ENCODE measurements at places on chromosomes 5 and 9.

- DNase-seq: no peak
Observed at GRCh38 chr5:32165-32564, 59.8 kb upstream of the PLEKHG4B start.

DNA sequence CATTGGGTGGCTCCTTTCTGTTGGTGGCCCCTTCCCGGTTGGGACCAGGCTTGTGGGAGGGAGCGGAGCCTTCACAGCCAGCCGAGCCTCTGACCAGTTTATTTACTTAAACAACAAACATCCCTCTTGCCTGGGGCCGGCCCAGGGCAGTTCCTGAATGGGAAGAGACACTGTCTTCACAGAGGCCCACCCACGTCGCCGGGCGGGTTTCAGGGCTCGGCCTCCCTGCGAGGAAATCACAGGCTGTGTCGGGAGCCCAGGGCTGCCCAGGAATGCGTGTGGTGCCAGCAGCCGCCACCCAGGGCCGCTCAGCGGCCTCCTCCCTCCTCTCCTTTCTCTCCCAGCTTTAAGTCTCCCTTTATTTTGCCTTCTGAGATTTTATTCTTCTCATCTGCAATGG is 132.5 kb downstream of the HSD17B3 start:
- DNase-seq: peak; percentile 16

- DNase-seq: peak; percentile 90
Observed at GRCh38 chr9:128921881-128922763, 1.3 kb downstream of the PHYHD1 start.

GRCh38 chr5:92775711-92776615 is 805.1 kb downstream of the NR2F1-AS1 start:
- no peak for DNase-seq

- DNase-seq: no peak
Observed at GRCh38 chr5:83209963-83210362, 132.6 kb downstream of the XRCC4 start.

DNA sequence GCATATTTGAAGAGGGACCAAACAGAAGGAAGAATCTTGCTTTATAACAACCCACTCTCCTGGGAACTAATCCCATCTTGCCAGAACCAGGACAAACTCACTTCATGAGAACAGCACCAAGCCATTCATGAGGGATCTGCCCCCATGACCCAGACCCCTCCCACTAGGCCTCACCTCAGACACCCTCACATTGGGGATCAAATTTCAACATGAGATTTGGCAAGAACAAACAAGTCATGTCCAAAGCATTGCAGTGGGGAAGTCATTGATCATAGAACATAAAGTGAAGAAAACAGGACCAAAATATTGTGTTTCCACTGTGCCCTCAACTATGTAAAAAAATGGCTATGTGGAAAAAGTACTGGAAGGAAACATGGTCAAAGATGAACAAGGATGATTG is 43.9 kb downstream of the MAP1B start:
- no peak for DNase-seq

DNA sequence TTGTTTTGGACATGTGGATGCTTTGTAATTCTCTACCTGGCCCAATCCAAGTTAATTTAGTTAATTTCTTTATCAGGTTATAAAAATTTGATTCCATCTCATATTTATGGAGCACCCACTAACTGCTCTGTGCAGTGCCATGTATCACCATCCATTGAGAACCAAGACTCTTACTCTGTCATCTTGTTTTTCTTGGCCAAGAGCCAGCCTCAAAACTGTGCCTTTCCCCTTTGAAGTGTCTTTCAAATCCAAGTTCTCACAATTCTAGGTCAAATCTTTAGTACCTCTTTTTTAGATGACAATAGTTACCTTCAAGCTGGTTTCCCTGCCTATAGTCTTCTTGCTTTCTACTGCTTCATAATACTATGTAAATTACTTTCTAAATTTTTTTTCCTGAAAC is 3.2 kb downstream of the COMMD10 start:
- no peak for DNase-seq

DNA sequence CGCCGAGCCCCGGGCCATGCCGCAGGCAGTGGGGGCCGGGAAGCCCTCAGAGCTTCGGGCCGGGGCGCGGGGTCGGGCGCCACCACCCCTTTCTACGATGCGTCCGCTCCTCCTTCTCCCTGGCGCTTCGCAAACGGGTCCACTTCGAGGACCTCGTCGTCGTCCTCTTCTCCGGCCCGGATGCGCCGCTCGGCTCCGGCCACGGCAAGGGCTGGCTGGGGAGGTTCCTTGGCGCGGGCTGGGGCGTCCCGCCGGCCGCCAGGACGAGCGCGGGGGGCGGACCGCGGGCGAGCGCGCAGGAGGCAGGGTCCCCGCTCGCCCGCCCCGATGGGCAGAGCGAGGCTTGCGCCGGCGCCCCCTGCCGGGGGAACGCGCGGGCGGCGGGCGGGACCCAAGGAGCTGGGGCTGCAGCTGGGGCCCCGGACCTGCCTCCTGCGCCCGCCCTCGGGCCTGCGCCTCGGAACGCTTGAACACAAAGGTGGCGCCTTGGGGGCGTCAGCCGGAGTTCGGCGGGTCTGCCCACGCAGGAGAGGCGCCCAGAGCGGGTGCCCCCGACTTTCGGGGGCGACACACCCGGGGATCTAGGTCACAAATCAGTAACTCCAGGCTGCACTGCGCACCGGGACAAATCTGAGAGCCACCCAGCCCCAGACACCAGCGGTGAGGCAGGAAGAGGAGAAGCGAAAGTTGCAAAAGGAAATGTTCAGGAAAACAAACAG is at the start of gene ROR2:
Gene ROR2, minus strand, starts transcription at position 283 of the 719 bp plus-strand sequence.
- peak; percentile 90 for DNase-seq

GRCh38 chr5:25107853-25108252 is 463.1 kb upstream of the CDH10 start:
- DNase-seq: no peak

- DNase-seq: no peak
Observed at GRCh38 chr5:14281746-14282181, 138.6 kb downstream of the TRIO start.

DNA sequence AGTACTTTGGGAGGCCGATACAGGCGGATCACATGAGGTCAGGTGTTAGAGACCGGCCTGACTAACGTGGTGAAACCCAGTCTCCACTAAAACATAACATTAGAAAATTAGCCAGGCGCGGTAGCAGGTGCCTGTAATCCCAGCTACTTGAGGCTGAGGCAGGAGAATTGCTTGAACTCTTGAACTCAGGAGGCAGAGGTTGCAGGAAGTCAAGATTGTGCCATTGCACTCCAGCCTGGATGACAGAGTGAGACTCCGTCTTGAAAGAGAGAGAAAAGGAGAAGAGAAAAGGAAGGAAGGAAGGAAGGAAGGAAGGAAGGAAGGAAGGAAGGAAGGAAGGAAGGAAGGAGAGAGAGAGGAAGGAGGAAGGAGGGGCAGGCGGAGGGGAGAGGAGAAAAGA is 45.1 kb downstream of the MYO10 start:
- no peak for DNase-seq
